ENCODE measurements at places on chromosomes 6 and 20.
A peak's percentile ranks its signal among the peaks of the same experiment; 100 is the strongest.

GRCh38 chr20:61879303-61879620 is 186.4 kb downstream of the TAF4 start:
- no peak for DNase-seq

DNA sequence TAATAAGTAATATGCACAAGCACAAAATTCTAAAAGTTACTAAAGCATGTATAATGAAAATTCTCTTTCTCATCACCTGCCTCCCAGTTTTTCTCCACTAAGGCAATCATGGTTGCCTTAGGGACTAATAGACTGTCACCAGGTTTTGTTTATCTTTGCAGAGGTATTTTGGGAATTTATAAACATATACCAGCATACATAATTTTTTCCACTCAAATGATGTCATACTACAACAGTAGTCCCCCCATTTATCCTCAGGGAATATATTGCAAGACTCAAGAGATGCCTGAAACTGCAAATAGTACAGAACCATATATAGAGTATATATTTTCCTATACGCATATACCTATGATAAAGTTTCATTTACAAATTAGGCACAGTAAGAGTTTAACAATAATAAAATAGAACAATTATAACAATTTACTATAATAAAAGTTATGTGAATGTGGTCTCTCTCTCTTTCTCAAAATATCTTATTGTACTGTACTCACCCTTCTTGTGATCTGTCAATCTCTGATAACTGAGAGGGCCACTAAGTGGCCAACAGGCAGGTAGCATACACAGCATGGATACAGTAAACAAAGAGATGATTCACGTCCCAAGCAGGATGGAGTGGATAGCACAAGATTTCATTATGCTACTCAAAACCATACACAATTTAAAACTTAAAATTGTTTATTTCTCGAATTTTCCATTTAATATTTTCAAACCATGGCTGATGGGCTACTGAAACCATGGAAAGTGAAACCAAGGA is 19.7 kb downstream of the RBL1 start:
- no peak for DNase-seq

DNA sequence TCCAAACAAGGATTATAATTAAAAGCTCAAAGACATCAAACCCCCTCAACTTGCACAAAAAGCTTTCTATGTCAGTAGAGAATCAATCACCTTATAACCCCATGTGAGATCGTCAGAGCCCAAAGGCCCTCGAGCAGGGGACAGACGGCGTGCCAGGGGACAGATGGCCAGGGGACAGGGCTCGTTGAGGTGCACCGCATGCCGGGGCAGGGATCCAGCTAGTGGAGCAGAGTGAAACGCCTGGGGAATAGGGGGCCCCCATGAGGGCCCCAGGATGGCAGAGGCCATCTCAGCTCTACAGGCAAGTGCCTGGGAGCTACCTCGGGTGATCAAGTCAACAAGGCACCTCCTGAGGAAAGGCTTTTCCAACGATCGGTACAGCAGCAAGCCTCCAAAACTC is 28.6 kb downstream of the DIDO1 start:
- DNase-seq = no peak

DNA sequence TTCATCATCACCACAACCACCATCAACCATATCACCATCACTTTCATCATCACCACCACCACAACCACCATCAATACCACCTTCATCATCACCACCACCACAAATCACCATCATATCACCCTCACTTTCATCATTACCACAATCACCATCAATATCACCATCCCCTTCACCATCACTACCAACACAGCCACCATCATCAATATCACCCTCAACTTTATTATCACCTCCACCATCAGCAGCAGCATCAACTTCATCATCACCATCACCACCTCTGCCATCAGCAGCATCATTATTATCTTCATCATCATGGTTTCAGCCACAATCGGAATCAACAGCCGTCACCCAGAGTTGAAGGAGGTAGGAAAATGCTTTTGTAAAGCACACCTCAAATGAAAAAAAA is 225.7 kb upstream of the SULF2 start:
- DNase-seq = no peak

- peak; percentile 86 for DNase-seq
These were observed 21.7 kb upstream of the RANBP9 start for GRCh38 chr6:13733178-13733887.

Measured in fibroblast of skin of left quadriceps (primary cell).